ENCODE measurements at places on chromosomes 5 and 9.

GRCh38 chr9:103904242-103904641 lies 189.9 kb upstream of the SMC2 start:
- no peak for DNase-seq

- no peak for DNase-seq
Measured at GRCh38 chr9:108382310-108382709, 473.5 kb downstream of the ACTL7B start.

- no peak for DNase-seq
Measured at GRCh38 chr9:88567870-88568269, 32.9 kb downstream of the NXNL2 start.

GRCh38 chr9:120886490-120886967 lies 9.5 kb upstream of the PHF19 start:
- DNase-seq, result no peak

- DNase-seq, result no peak
Measured at GRCh38 chr5:111072949-111073682, 1.6 kb downstream of the TSLP start.

GRCh38 chr9:127143920-127144465 lies 21.6 kb upstream of the ANGPTL2 start:
- DNase-seq, result no peak

- DNase-seq, result no peak
Measured at GRCh38 chr9:32345243-32345642, 39.2 kb upstream of the ACO1 start.

DNA sequence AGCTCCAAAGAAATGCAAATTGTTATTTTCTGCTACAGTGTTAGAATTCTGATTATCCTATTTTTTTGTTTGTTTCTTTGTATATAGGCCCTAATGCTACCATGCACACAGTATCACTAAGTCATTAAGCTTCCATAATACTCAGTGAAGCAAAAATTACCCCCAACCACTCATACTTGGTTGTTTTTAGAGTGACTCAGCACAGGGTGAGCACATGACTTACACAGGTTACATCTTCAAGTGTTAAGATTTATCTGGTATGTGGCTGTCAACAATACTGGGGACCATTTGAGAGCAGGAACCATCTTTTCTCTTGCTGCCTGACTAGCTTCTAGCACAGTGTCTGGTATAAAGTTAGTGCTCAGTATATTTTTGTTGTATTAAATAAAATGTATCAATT lies 255.8 kb upstream of the SLC24A2 start:
- no peak for DNase-seq

DNA sequence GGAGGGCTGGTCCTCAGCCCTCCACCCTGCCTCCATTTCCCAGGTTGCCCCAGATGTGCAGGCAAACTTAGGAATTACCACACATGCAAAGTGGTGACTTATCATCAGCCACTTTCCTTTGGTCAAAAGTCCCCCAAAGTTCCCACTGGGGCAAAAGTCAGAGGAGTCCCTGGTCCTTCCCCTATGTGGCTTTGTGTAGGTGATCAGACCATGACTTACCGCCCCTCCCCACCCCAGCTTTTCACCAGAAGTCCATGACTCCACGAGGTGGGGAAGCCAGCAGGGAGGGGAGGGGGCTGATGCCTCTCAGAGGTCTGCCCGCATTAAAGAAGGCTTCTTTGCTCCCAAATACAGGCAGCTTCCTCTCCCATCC lies 5.8 kb downstream of the TRAF1 start:
- no peak for DNase-seq

- DNase-seq, result no peak
Measured at GRCh38 chr5:84130006-84130580, 254.6 kb downstream of the EDIL3 start.

- DNase-seq, result no peak
Measured at GRCh38 chr5:60232036-60232795, 338.7 kb upstream of the PDE4D start.

- no peak for DNase-seq
Measured at GRCh38 chr5:133950821-133951612, 17.4 kb downstream of the C5orf15 start.

- no peak for DNase-seq
Measured at GRCh38 chr9:21904776-21905175, 89.4 kb downstream of the CDKN2A start.

DNA sequence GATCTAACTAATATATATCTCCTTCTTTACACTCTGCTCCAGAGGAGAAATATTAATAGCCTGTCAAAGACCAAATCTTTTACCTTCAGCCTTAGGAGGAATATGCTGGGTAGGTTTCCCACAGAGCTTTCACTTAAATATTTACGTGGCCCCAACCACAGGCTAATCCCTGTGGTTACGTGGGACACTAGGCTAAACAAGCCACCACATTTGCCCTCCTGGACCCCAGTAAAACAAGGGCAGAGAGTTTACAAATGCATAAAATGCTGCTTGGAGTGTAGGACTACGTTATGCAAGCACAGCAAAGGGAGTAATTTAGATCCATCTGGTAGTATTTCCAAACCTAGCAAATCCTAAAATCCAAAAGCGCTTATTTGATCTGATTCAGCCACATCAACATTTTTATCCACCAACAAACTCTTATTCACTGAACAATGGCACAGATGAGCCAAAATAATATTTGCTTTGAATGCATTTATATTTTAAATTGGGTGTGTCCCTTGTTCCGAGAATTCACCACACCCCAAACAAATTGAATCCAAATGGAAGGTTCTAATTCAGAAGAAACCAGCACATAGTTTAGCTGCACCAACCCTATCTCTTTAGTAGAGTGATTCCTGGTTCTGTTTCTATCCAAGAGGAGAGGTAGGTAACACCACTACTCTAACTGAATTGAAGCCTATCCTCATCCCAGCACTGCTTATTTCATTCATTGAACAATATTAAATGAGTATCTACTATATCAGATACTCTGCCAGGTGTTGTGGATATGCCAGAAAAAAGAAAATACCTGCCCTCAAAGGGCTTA lies 179.0 kb downstream of the TSSK1B start:
- no peak for DNase-seq

DNA sequence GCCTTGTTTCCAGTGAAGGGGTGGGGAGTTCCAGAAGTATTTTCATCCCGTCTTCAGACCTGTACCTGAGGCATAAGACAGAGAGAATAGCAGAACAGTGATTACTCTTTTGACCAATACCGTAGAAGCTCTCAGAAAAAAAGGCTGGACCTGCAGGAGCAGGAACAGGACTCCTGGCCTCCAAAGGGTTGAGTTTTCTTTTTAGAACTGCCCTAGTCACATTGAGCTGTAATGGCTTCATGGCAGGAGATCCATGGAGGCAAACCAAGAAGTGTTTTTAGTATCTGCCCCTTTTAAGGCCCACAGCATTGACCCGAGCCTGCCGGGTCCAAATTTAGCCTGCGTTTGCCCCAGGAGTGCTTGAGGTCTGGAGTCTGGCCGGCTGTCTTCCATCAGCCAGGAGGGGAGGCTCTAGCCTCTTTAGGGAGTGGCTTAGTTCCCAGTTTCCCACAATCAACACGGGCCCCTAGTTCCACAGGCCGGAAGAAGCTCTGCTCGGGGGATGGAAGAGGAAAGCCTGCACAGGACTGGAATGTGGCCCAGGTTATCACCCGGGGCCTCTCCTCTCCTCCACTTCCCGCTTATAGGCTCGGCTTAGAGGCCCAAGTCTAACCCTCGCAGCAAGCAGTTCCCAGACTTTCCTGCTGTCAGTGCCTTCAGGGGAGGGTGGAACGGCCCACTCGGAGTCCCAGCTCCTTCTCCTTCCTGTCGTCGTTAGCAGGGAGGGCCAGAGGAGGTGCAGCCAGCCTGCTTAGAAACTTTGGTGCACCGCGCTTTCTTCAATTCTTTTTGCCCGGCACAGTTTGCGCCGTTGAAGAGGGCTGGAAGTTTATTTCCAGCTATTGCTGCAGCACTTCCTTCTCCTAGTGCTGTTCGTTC lies 80.7 kb downstream of the C9orf152 start:
- DNase-seq, result no peak

GRCh38 chr9:111186021-111186530 lies 143.9 kb downstream of the OR2K2 start:
- no peak for DNase-seq

- DNase-seq, result no peak
Measured at GRCh38 chr5:40274568-40274967, 405.1 kb upstream of the PTGER4 start.

- no peak for DNase-seq
Measured at GRCh38 chr5:74209571-74209970, 431.0 kb downstream of the ENC1 start.

GRCh38 chr5:113194591-113194990 lies 218.0 kb downstream of the DCP2 start:
- DNase-seq, result no peak

DNA sequence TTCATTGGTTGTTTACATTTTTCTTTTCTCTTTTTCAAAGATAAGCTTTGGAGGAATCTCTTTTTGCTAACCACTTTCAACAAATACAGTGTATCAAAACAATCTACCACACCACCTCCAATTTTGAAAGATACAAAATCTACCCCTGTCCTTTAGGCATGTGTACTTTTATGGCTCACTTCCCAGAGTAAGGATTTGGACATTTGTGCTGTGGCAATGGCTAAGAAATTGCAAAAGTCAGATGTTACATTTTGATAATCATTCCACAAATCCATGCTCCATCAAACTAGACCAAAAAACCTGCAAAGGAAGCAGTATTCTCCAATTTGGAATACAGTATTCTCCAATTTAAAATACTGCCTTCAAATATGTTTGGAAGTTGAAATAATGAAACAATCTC lies 204.9 kb downstream of the MCTP1 start:
- no peak for DNase-seq

DNA sequence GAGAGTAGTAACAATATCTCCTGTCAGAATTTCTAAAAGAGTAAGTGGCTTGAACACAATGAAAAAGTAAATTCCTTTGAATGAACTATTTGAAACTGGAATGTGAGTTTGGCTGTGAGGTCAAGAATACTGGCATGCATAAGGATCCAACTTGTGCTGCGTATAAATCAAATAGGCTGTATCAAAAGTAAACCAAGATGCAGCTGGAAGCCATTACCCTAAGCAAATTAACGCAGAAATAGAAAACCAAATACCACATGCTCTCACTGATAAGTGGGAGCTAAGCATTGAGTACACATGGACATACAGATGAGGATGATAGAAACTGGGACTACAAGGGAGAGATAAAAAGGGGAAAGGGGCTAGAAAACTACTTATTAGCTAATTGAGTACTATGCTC lies 24.0 kb upstream of the SRFBP1 start:
- no peak for DNase-seq

- DNase-seq, result no peak
Measured at GRCh38 chr9:69572611-69573010, 99.6 kb downstream of the APBA1 start.

DNA sequence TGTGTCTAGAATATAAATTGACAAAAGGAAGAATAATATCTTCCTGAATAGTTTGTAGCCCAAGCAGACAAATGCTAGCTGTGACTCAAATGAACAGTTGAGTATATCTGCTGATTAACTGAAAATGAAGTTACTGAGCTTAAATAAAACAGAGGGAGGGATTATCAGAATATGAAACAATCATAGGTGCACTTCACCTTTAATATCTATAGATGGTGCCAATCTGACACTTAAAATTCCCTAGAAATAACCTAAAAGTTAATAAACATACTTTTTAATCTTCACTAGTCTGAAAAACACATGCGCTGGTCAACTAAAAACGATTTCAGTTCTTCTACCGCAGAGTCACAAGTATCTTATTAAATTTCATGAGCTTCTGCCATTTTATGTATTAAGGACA lies 280.8 kb upstream of the RASA1 start:
- DNase-seq, result no peak

DNA sequence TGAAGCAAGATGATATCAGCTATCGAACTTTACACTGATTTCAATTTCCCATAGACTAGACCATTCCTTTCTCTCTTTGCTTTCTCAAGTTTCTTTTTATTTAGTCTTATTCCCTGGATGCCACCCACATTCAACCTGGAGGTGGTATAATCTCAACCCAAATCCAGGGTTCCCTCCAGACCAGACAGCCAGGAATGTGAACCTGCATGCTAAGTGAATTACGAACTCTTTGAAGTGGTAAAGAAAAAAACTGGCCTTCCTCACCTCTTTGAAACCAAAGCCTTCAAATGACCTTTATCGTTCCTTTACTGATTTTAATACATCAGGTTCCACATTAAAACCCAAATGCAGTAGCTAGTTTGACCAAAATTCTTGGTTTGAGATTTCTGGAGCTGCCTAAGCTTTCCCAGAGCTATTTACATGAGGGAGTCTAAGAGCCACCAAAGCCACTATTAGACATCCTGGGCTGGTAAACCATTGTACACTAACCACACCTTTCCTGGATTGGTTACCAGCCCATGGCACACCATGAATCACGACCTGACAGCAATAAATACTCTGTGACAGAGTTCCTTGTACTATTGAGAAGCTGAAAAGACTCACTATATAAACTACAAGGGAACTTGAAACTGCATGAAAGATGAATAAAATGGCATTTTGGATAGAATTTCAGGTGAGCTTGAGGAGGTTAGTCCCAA lies 323.7 kb downstream of the ADAMTS6 start:
- no peak for DNase-seq

DNA sequence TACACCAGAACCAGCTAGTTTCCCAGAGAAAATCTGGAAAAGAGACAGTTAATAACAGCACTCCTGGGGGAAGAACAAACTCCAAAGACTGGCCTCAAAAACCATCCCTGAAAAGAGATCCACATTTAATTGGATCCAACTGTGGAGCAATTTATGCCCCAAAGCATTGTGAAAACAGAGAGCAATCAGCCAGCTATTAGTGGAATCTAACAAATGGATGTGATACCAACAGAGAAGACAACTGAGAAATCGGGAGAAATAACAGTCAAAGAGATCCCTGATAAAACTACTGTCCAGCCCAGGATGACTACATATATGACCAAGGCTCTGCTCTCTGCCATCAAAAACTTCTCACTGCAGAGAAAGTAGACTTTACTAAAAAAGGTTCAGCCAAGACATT lies 40.5 kb upstream of the TRIO start:
- DNase-seq, result no peak

DNA sequence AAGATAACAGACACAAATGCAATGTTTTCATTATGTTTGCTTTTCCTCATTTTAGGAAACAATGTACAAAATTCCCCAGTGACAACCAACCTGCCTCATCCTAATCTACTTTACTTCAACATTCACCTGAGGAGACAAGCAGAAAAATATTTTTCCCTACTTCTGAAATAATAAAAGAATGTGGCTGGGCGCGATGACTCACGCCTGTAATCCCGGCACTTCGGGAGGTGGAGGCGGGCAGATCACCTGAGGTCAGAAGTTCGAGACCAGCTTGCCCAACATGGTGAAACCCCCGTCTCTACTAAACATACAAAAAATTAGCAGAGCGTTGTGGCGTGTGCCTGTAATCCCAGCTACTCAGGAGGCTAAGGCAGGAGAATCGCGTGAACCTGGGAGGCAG lies 36.9 kb downstream of the MYO10 start:
- DNase-seq, result no peak

DNA sequence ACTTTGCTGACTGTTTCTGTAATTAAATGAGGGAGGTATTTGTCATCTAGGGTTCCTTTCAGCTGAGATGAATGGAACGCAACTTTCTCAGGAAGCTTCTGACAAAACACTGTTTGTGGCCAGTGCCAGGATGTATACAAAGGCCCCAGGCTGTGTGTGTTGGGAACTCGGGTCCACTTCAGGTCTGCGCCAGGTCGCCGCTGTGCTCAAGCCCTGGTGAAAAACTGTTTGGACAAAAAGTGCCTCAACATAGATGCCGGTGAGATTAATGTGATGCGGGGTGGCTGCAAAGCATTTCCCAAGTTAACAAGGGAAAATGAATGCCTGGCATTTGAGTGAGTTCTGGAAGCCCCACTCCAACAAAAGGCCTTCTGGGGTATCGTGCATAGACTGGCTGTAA lies 156.4 kb downstream of the GABBR2 start:
- no peak for DNase-seq
